CD4-positive, alpha-beta T cell treated with Interleukin-4 for 4 hours (primary cell): ENCODE measurements at places on chromosomes 6 and 20.

GRCh38 chr6:144013486-144013909 is 5.4 kb upstream of the PLAGL1 start:
- peak; percentile 55 for DNase-seq

DNA sequence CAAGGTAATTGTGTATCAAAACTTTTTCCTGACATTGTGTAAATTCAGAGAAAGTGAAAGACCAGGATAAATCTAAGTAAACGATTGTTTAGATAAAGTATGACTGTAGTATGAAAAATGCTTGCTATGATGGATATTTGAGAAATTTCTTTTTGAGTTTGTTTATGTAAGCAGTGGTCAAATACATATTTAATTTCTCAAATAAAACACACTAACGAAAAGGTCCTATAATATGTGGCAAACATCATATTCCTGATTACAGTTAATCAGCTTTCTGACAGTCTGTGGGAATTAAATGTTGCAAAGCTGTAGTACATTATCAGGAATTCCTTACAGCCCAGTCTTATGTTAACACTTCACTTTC is 636.9 kb downstream of the MMUT start:
- no peak for DNase-seq

DNA sequence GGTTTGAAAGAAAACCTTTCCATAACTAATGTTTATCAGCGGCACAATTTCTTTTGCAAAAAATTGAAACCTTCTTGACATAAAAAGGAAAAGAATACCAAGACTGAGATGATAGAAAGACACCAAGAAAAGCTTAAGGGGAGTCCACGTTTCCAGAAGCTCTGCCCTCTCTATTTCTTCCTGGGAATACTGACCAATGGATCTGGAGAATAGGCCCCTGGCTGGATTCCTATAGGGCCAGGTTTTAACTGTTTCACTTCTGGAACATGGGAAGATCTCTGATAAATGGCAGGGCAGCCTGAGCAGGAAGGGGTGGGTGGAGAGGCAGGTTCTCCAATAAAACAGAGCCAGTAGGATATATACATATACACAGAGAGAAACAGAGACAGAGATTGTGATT is 413.4 kb upstream of the JARID2 start:
- no peak for DNase-seq

GRCh38 chr6:4128748-4129147 is 6.6 kb downstream of the ECI2 start:
- no peak for DNase-seq

- peak; percentile 50 for DNase-seq
Observed at GRCh38 chr6:110537208-110538123, 61.1 kb upstream of the SLC22A16 start.

DNA sequence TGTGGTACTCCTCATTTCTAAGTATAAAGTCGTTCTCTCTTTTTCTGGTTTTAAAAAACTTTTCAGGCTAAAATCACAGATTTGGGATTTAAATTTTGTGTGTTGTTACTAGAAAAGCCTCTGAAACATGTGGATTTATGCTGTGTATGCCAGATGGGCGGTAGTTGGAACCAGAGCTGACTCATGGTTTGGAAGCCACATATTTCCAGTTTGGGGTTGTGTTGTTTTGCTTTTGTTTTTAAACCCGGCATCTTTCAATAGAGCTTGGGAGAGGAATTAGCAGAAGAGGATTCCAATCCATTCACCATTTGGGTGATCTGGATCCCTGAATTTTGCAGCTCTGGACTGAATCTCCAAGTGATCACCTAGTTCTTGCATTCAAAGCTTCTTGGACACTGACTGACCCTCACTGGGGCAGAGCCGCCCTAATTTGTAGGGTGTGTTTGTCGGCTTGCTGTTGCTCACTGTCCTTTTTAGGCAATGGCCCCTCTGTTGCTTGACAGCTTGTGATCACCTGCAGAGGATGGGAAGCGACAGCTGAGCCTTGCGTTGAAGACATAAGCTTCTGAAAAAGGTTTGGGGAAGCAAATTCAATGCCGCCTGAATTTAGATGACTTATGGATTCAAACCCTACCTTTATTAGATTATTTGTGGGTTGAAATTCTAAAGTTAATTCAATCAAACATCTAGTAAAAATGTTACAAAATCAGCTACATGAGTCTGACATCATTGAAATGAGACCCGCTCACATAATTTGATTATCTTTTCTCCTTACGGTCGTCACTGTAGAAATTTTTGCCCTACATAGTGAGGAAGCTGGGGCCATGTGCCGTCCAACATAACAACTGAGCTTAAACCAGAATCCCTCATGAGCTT is 79.9 kb upstream of the CD83 start:
- DNase-seq = no peak

DNA sequence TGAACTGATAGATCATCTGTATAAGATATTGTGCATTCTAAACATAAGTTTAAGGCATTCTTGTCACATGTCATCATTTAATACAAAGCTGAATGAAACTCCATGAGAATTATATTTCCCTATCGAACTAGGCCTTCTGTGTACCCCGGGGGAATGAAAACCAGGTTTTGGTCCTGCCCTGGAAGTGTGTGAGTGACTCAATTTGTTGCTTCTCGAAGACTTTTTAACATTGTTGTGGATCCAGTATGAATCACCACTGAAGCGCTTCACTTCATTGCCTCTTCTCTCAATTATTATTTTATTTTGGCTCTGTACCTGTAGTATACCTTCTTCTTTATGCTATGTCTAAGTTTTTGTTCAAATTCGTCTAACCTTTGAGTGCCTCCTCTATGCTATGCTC is 150.8 kb downstream of the GRIK2 start:
- no peak for DNase-seq

DNA sequence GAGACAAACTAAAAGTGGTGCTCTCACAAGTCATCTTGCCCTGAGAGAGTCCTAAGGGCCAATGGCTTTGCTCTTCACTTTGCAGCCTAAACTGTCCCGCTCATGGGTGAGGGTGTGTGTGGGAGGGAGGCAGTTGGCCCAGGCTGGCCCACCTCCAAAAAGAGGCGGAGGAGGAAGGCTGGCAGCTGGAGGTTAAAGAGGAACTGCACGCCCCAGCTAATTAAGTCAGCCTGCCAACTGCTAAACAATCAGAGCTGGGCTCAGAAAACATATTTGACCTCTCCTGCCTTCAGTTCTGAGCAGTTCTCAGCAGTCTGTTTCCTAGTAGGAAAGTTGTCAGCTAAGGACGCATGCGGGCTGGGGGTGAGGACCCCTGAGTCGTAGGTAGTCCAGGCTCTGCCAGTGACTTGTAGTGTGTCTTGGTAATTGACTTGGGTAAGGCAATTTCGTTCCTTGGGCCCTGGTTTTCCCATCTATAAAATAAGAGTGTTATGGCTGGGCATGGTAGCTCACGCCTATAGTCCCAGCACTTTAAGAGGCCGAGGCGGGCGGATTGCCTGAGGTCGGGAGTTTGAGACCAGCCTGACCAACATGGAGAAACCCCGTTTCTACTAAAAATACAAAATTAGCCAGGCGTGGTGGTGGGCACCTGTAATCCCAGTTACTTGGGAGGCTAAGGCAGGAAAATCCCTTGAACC is 17.0 kb downstream of the GSS start:
- no peak for DNase-seq

DNA sequence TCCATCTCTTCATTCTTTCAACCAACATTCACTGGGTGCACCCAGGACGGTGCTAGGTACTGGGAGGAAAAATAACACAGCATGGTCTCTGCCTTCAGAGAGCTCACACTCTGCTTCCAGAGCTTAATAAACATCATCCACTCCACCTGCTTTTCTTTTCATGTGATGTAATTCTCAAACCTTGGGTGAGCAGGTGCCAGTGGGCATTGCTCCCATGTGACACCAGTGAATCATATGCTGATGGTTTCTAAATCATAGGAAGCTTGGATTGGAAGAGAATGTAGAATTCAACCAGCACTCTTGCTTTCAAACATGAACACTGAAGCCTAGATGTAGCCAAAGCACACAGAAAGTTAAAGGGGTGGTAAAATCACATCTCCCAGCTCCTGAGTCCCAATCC is 189.8 kb downstream of the FOXA2 start:
- no peak for DNase-seq

DNA sequence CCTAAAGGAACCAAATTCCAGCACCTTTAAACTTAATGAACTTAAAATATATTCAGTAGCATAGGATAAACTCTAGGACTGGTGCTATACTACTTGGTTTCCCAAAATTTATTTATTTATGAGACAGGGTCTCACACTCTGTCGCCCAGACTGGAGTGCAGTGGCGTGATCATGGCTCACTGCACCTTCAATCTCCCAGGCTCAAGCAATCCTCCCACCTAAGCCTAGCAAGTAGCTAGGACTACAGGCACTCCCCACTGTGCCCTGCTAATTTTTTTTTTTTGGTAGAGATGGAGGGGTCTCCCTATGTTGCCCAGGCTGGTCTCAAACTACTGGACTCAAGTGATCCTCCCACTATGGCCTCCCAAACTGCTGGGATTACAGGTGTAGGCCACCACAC is 21.4 kb downstream of the EIF2S2 start:
- DNase-seq = no peak

GRCh38 chr6:149060985-149061760 is 256.3 kb upstream of the TAB2 start:
- no peak for DNase-seq

DNA sequence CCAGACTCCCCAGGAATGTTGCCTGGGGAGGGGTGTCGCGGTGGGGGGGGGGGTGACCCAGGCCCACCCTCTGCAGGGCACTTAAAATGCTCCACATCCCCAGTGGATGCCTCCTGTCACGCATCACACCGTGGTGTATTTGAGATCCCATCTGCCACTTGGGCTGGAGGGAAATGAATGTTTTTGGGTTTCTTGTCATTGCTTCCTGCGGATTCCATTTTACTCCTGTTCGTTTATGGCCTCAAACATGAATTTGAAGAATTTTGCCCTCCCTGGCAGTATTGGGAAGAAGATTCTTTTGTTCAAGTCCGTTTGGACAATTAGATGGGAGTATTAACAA is 544 bp upstream of the KHDC1 start:
- no peak for DNase-seq

- no peak for DNase-seq
Observed at GRCh38 chr6:41683273-41683522, 44.9 kb downstream of the MDFI start.

- DNase-seq = peak; percentile 84
Observed at GRCh38 chr6:78867370-78868040, at the start of gene IRAK1BP1. Gene IRAK1BP1, plus strand, starts transcription at chr6:78867551. Its CDS starts 26 bp downstream, at chr6:78867577.
